ENCODE measurements at places on chromosomes 4 and X.
A peak's percentile ranks its signal among the peaks of the same experiment; 100 is the strongest.

DNA sequence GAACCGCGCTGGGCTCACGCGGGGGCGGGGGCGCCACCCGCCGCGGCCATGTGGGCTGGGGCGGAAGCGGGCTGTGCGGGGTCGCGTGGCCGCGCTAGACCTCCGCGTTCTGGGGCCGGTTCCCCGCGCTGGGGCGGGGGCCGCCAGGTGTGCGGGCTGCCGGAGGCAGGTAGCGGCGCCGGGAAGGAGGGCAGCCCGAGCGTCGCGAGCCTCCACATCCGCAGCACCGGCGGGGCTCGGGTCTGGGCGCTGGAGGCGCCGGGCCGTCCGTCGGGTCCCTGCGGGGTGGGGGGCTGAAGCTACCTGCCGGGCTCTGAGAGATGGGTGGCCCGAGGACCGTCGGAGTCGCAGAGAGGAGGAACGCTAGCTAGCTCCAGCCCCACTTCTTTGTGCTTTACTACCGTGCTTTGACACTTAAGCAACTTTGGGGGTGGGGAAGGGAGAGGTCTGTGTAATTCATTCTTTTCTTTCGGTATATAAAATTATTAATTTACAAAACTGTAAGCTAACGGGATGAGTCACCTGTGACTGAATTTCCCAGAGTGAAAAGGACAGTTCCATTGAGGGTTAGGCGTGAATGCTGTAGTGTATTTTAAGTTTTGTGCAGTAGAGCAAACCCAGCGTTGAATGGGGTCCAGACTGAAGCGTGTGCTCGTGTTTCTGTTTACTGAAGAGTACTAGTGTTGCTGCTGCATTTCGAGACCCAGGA is 689 bp downstream of the METAP1 start:
- DNase-seq = peak; percentile 46

DNA sequence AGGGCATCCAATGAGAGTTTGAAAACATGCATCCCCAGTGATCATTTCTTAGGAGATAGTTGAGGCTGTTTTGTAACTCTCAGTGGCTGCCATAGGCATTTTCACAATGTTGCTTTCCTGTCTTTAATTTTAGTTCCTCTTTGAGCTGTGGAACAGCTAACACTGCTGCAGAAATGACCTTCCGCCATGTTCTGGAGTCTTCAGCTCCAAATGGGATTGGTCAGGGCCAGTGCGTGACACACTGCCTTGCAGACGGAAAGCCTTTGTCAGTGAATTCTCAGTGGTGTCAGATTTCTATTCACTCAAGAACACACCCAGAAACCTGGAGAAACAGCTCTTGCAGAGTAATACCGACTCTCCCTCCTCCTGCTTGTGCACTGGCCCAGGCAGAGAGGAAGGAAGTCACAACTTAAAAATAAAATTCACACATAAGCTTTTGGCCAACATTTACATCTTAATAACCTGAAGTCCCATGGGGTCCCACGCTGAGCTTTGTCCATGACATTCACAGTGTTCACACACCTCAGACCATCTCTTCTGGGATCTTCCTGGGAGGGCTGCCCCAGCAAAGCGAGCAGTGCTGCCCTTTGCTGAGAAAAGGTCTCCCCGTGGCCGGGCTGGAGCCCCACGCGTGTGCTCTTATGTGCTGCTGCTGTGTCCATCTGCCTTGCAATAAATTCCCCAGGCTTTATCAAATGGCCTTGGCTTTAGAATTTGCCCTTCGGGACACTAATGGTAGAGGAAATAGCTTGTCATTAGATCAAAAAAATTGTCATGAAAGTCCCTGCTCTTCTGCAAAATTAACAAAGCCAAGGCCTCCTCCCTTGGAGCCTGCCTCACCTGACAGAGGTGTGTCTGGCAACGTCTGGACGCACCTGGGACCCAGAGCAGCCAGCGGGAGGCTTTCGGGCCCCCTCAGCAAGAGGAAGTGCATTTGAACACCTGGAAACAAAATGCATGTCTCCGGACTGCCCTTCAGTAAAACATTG is 126.8 kb downstream of the IRF2 start:
- peak; percentile 97 for DNase-seq

DNA sequence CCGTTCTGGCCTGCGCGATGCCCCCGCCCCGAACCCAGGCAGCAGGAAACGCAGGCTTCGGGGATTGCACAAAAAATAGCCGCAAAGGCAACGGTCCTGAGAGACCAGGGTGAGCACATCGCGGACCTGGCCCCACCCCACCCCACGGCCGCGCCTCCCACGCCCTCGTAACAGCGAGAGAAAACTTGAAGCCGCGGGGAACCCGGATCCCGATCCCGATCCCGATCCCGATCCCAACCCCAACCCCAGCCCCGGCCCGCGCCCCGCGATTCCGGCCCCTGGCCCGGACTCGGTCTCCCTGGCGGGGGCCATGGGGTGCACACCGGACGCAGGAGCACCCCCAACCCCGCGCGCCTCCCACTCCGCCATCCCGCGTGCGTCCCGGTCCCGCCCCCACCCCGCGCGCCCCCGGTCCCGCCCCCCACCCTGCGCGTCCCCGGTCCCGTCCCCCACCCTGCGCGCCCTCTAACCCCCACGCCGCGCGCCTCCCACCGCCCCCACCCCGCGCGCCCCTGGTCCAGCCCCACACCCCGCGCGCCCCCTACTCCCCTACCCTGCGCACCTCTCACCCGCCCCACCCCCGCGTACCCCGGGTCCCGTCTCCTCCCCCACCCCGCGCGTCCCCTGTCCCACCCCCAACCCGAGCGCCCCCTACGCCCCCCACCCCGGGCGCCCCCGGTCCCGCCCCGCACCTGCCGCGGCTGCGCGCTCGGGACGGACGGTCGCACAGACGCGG is 29.0 kb downstream of the NOP14 start:
- DNase-seq = peak; percentile 58

- no peak for DNase-seq
These were observed 11.5 kb upstream of the AP1S2 start for GRCh38 chrX:15866147-15866546.

DNA sequence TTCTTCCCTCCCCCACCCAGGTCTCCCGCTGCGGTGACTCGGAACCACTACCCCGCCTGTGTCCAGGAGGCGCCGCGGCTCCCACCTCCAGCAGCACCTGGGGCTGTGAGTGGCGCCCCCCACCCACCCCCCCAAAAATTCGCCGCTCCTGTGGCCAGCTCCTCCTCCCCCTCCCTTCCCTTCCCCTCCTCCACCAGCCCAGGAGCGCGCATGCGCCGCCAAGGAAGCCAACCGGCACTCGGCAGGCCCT is 278 bp downstream of the CLOCK start:
- DNase-seq = no peak

DNA sequence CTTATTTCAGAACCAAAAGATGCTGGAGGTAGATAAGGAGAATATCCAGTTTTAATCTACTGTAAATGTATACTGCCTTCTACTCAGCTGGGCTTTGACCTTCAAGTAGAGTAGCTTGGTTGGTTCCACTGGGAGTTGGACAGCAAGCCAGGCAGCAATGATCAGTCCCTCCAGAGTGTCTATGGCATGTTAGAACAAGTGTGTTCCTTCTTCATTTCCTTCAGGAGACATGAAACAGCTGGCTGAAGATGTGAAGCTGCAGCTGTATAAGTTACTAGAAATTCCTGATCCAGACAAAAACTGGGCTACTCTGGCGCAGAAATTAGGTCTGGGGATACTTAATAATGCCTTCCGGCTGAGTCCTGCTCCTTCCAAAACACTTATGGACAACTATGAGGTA is 111.1 kb downstream of the NFKB1 start:
- no peak for DNase-seq

DNA sequence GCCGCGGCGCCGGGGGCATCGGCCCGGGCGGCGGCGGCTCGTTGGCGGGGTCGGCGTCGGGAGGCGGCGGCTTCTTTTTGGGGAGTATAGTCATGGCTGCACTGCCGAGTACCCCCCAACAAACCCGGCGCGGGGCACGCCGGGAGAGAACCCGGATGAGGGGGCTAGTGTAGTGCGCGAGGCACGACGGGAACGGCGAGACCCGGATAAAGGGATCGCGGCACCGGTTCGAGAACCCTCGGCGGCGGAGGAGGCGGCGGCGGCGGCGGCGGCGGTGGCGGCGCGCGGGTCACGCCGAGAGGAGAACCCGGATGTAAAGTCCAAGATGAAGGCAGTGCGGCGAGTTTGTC is at the start of gene OTUD5:
Gene OTUD5, minus strand, starts transcription at position 131 of the 350 bp plus-strand sequence. Its CDS starts 37 bp downstream, at position 94.
- DNase-seq = peak; percentile 78

- peak; percentile 69 for DNase-seq
These were observed 10.4 kb downstream of the AFP start for GRCh38 chr4:73446336-73446938.

DNA sequence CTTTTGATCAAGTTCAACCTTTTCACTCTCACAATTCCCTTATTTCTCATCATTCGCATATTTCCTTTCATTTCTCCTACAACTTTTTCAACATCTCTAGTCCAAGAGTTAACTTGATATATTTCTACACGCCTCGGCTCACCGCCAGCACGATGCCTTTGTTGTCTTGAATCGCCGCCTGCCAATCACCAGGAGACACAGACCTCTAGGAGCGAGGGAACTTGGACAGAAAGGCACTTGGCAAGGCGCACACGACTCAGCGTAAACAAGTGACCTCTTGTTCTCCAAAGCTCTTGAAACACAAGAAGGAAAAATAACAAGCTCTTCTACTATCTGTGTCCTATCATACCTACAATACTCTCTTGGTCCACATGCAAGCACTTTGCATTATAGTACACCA is 27.1 kb upstream of the RBMX start:
- DNase-seq = no peak

DNA sequence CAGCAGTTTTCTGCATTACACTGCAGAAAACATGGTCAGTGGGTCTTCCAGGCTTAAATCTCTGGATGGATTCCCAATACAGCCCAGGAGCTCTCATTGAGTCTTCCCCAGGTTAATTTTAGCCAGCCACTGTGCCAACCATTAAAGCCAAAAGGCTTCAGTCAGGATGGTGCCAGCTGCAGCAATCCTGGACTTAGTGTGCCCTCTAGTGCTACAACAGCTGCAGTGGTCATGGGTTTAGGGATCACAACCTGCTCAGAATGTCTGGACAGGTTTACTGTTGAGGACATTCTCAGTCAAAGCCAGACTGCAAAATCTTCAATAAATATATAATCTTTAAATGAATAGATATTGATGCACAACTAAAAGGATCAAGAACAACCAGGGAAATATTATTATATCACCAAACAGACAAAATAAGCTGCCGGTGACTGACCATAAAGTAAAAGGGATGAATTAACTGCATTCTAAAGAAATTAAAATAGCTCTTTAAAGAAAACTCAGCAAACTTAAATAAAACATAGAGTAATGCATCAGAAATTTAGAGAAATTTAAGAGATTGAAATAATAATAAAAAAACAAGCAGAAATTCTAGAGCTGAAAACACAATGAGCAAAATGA is 639.9 kb downstream of the SPOCK3 start:
- DNase-seq = peak; percentile 74

DNA sequence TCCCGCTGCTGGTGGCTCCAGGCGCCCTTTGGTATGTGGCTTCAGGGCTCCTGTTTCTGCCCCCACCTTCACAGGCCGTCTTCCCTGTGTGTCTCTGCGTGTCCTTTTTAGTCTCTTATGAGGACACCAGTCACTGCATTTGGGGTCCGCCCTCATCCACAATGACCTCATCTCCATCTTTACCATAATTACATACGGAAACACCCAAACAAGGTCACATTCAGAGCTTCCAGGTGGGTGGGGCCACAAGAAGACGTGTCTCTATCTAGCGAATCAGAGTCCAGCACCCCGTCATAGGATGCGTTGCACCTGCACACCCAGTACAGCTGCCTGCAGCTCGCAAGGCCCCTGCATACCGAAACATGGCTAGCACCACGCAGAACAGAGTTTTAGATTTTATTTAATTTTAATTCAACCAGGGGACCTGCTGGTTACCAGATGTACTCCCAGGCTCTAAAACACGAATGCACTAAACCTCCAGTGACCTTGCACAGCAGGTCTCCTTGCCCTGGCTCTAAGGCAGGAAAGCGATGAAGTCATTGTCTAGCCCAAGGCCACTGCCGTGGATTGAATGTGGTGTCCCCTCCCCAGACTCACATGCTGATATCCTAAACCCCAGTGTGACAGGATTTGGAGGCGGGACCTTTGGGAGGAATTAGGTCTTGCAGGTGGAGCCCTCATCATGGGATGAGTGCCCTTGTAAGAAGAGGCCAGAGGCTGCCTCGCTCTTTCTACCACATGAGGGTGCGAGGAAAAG is 30.3 kb downstream of the ABLIM2 start:
- DNase-seq = no peak
